ENCODE measurements at places on chromosomes 4 and X.
A peak's percentile ranks its signal among the peaks of the same experiment; 100 is the strongest.

DNA sequence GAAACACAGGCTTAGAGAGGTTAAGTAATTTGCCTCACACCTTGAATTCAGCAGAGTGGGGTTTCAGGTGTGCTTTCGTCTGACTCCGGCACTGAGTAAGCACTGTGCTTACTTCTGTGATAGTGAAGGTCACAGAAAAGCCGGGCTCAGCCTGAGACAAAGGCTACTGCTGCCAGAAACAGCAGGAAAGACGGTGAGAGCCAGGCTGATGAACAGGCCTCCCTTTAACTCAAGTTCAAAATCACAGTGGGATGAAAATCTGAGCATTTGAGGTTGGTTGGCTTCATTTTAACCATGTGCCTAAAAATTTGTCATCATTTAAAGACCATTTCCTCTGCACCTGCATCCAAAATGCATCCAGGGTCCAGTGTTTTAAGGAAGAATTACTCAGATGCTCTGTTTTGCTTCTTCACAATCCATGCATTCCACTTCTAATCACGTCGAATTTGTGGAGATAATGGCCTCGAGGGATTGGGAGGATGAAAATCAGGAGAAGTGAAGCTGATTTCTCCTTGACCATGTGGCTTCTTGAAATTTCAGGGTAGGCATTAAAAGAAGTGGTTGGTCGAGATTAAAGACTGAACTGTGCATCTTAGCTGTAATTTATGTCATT lies 121.2 kb upstream of the LNX1 start:
- DNase-seq: no peak

DNA sequence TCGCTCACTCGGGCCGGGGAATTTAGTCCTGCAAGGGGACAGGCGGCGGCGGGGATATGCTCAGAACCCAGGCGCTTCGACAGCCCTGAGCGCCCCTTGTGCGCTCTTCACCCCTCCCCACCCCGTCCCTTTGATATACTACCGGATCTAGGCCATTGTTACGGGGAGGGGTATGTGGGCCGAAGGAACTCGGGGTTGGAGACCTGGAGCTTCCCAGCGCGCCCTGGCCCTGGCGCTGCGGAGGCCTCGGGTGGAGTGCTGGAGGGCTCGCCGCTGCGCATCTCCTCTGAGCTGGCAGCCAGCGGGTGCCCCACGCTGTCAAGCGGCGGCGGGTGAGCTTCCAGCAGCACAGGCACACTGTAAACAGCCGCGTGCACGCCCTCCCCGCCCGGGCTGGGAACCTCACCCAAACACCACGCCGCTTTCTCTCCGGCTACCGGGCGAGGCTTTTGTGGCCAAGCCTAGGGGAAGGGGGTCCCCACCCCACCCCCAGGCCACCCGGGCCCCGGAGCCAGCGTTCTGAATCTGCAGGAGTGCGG lies 54.5 kb upstream of the BCOR start:
- DNase-seq: no peak

- no peak for DNase-seq
Observed at GRCh38 chr4:59920416-59920815, 1279.7 kb upstream of the ADGRL3 start.

DNA sequence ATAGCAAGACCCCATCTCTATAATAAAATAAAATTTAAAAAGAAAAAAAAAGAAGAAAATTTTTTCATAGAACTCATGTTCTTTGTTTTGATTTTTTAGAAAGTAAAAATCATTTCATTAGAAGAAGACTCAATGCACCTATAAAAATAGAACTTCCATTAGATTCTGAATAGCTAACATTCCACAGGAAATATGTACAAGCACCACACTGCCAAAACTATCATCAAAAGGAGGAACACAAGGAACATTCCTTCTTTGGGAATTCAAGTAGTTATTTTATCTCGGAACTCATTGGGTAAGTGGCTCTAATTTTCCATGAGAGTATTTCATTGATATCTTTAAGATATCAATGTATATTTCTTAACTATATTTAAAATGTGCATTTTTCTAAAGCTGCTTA lies 157.6 kb downstream of the CAMK2D start:
- DNase-seq: no peak

GRCh38 chrX:112056886-112057285 lies 25.7 kb downstream of the TRPC5 start:
- DNase-seq: no peak

DNA sequence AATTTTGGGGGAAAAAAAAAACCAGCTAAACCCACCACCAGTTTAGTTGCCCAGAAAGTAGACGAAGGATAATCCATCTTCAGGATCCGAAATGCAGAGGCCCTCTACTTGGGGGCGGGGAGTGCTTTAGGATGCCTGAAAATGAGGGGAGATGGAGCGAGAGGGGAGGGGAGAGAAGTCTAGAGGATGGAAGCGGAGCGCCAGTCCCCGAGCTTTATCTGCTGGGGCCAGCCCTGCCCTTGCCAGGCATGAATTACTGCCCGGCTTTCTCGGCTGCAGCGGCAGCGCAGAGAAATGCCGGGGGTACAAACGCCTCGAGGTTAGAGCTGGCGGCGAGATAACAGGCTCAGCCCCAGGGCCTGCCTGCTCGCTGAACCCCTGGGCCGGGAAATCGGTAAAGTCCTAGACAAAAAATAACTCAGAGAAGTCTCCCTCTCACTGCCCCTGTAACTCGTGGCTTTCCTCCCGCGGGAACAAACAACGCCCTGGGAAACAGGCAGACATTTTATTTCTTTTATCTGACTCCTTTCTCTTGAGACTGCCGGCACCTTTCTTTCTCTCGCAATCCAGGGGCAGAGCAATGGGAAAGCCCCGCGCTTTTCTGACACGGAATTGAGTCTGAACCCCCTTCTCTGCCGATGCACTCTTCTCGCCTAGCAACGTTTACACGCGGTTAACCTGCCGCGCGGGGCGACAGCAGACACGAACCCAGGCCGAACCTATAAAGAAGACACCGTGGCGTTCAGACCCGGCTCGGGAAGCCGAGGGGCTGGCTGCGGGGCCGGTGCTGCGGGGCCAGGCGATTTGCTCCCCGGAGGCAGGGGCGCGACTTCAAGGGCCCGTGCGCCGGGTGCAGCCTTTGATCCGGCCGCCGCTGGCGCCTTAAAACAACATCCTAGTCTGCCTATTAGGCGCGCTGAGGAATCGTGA lies 3.1 kb upstream of the MSX1 start:
- DNase-seq: no peak

DNA sequence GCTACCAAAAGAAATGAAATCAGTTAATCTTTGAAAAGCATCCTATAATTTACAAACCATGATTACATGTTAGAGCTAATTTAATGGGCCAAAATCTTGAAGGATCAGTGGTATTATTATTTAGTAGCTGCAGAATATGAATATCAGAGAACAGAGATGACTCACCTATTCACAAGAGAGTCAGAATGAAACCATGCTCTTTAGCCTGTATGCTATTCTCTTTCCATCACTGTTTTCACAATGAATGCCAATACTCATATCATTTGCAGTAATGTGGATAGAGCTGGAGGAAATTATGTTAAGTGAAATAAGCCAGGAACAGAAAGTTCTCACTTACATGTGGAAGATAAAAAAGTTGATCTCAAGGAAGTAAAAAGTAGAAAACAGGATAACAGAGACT lies 414.1 kb downstream of the CENPC start:
- DNase-seq: no peak

DNA sequence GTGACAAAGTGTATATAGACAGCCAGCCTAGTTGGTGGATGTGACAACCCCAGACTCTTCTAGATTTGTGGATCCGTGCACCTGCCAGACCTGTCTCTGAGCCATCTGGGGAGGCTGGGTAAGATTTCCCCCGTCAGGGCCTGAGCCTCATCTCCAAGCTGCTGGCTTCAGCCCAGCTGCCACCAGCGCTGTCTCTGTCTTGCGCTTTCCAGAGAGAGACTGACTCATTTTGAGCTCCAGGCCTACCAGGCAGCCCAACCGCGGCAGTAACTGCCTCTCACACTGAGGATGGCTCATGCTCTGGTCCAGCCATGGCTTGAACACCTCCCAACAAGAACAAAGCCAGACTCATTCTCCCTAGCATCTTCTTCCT lies 26.4 kb downstream of the NOP14 start:
- DNase-seq: no peak

- peak; percentile 20 for DNase-seq
Observed at GRCh38 chr4:126678618-126679017, 954.1 kb upstream of the INTU start.

- DNase-seq: no peak
Observed at GRCh38 chr4:87196927-87197326, 23.5 kb downstream of the KLHL8 start.

- no peak for DNase-seq
Observed at GRCh38 chrX:69016293-69016941, 148.8 kb downstream of the PJA1 start.

- DNase-seq: no peak
Observed at GRCh38 chr4:24319387-24319786, 265.0 kb downstream of the DHX15 start.

GRCh38 chr4:9877123-9877522 lies 95.7 kb downstream of the DRD5 start:
- no peak for DNase-seq

DNA sequence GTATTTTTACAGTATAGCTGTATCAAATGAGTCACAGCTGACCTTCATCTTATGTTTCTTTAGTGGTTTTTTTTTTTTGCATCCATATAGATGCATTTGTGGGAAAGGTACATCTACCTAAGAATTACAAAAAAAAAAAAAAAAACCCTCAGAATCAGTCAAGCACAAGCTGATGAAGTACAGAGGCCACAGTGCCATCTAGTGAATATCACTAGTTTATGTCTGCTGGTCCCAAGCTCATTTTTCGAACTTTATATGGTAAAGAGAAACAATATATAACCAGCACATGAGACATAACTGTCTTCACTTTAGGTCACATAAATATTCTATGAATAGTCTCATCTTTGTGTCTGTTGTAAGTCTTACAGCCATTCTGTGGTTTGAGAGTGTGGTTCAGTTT lies 220.1 kb downstream of the DLG3 start:
- DNase-seq: peak; percentile 2

DNA sequence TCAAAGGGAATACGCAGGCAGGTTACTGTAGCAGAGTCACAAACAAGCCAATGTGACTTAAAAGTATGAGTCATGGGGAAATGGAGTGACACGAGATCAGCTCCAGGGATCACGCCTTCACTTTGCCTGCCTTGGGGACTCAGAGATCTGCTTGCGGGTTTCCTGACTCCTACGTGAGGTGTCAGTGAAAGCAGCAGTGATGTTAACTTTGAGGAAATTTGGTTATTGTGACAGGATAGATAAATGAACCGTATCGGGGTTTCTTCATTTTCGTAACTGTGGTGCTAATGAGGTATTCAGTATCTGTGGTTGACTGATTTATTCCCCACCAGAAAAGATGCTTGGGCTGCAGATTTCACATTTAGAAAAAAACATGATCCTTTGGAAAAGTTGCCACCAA lies 383.3 kb upstream of the ZFP42 start:
- no peak for DNase-seq

- no peak for DNase-seq
Observed at GRCh38 chrX:136589966-136590365, 58.0 kb downstream of the VGLL1 start.

DNA sequence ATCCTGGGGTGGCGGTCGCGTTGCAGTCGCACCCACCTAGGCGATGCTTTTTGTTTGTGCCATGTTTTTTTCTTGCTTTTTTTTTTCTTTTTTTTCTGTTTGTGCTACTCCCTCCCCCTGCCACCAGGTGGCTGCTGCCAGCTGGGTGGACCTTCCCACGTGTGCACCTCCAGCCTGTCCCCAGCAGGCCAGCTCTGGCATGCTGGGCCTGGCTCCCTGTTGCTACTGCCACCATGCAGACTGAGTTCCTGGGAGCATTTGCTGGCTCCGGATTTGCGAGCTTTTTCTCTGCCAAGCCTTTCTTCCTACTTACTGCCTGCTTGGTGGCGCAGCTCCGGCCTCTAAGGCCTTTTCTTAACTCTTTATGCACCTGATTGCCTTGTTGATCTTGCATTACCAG lies 161.2 kb upstream of the WDFY3 start:
- DNase-seq: no peak

DNA sequence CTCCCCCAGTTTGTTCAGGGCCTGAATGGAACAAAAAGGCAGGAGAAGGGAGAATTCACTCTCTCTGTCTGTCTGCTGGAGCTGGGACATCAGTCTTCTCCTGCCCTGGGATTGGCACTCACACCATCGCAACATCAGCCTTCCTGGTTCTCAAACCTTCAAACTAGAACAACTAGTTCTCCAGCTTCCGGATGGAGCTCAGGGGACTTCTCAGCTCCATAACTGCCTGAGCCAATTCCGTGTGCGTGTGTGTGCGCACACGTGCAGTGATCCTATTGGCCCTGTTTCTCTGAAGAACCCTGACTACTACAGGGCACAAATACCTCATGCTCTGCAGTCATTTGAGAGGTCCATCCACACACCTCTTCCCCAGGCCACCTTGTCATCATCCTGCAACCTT lies 18.7 kb upstream of the MAN2B2 start:
- no peak for DNase-seq

GRCh38 chrX:56026815-56027214 lies 205.3 kb upstream of the KLF8 start:
- no peak for DNase-seq

- DNase-seq: no peak
Observed at GRCh38 chrX:133947996-133948395, 37.4 kb downstream of the GPC3 start.

DNA sequence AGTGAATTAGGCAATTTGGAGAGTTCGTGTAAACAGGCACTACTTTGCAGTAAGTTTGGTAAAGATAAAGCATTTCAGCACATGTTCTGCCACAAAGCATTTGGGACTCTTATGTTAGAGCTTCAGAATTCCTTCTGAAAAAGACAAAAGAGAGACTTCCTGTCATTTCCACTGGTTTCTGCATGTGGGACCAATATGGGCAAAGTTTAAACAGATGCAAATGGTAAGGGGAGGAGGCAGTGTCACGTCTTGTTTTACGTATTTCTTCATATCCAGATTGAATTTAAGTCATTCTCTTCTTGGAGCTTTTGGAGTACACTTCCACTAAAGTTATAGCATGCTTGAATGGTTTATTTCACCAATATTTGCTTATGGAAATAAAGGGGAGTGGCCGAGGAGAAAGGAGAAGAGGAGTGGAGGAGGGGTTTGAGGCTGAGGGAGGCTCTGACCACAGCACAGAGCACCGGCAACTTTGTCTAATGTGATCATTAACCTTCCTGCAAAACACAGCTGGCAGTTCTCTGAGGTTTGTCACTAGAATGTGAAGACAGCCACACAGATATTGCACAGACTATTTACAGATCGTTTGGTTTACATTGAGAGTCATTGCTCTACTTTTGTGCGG lies at the start of gene APELA:
Gene APELA (plus strand): TSS at position 479 of the 625 bp plus-strand sequence. CDS start 154 bp downstream, outside the sequence.
- no peak for DNase-seq
